ENCODE measurements at places on chromosomes 16 and 17. TPM values are rescaled to one million over a fixed set of nuclear protein-coding genes. Genes with fewer than 3 reads are reported as not detected.

DNA sequence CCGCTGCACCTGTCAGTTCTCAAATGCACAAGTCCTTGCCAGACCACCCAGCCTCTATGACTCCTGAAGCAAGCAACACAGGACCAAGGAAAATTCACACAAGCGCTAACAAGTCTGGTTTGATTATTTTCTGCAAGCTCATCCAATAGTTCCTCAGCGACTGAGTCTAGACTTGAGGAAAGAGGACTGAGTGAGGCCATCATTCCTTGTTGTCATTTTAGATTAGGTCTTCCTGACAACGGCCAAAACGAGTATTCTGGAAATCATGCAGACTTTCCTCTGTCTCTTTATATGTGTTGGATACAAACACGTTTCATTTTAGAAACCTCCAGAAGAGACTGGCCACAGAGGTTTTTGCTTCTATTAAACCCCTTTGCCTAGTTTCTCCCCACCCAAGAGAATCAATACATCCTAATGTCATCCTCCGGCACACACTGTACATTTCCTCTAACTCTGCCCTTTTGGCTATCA, 561 bp downstream of the CCDC47 start:
- H3K4me3 ChIP-seq = peak overlapping the region; percentile 94
- peak overlapping the region; percentile 100 for H3K27ac ChIP-seq
- DNase-seq = no peak
- no peaks in the 10 kb centered on the region for H3K27me3 ChIP-seq
- peaks cover 67% of the 10 kb centered on the region for H3K4me1 ChIP-seq

Gene MYL4
- polyA plus RNA-seq = not detected

GRCh38 chr17:9522074-9522473, 53.5 kb downstream of the STX8 start:
- no peak for DNase-seq
- no peak overlapping the region for H3K27ac ChIP-seq
- no peaks in the 10 kb centered on the region for H3K27me3 ChIP-seq
- peaks cover 1% of the 10 kb centered on the region for H3K4me1 ChIP-seq
- no peaks in the 10 kb centered on the region for H3K36me3 ChIP-seq
- no peak overlapping the region for H3K4me3 ChIP-seq

Gene OTOA
- not detected for polyA plus RNA-seq

Gene HSD11B2
- polyA plus RNA-seq = not detected

- no peak for DNase-seq
- H3K36me3 ChIP-seq = no peaks in the 10 kb centered on the region
- H3K27me3 ChIP-seq = no peaks in the 10 kb centered on the region
- H3K4me3 ChIP-seq = no peak overlapping the region
- H3K4me1 ChIP-seq = no peaks in the 10 kb centered on the region
- H3K27ac ChIP-seq = no peak overlapping the region
Observed at GRCh38 chr16:64590513-64590912, 531.4 kb downstream of the CDH11 start.

DNA sequence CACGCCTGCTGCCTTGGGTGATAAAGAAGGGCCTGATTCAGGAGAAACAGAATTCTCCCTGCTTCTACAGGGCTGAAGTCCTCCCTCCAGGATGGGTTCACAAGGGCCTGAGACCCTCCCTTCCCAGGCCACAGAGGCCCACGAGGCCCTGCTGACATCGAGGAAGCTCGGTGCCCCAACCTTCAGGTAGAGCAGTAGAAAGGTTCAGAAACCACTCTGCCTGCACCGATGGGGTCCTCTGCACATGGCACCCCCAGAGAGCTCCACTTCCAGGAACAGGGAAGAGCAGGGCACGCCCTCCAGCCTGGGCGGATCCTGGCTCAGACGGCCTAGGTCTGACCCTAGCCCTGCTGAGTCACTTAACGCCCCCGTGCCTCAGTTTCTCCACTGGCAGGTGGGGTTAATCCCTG, 773 bp downstream of the CENPX start:
- no peaks in the 10 kb centered on the region for H3K36me3 ChIP-seq
- peaks cover 14% of the 10 kb centered on the region for H3K4me1 ChIP-seq
- no peak overlapping the region for H3K27ac ChIP-seq
- no peaks in the 10 kb centered on the region for H3K27me3 ChIP-seq

DNA sequence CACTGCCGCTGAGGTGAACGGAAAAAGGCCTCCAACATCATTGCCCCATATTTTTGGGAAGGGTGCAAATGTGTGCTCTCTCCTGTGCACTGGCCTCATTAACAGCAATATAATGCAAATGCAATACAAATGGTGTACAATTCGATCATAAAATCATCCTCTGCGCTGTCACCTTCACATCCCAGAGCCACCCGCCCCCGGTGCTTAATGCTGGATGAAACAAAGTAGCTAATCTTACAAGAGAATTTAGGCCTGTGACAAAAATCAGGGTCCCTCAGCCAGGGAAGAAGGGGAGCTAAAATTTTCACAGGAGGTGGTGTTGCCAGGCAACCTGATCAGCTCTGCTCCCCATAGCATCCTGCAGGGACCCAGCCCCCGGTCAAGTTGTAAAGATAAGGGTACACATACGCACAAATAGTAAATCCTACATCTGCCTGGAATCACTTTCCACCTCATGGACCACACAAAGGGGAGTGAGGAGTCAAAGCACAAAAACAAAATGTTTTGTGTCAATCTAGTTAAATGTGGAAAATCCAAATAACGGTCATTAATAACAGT, 3.0 kb downstream of the TBC1D16 start:
- H3K4me3 ChIP-seq = no peak overlapping the region
- peaks cover 5% of the 10 kb centered on the region for H3K27me3 ChIP-seq
- H3K36me3 ChIP-seq = no peaks in the 10 kb centered on the region
- no peak for DNase-seq

Gene AOC3
- not detected for polyA plus RNA-seq

DNA sequence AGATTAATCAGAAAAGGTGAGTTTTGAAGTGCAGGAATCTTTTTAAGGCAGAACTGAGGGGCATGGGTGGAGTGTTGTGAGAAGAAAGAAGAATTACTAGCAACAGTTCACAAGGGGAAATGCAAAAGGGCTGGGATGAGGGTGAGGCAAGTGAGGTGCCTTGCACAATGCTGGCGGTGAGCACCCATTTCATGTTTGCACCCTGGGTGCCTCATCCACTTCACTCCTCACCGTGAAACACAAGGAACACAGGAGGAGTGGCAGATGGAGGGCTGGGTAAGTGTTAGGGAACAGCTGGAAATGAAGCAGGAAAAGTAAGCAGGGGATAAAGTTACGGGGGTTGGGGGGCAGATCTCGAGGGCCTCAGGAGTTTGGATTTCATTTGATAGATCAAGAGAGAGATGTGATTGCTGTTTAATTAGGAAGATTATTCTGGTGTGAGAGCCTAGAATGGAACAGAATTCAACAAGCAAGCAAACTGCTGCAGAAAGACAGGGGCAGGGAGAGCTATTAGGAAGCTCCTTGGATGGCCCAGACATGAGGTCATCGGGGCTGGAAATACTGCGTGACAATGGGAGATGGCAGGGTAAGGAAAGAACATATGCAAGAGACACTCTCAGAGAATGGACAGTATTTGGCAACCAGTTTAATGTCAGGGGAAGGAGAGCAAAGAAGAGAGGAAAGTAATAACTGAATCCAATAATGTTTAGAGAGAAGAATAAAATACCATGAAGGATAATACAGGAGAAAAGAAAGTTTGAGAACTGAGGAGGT, 8.3 kb upstream of the HEATR6 start:
- H3K27me3 ChIP-seq = no peaks in the 10 kb centered on the region
- no peaks in the 10 kb centered on the region for H3K36me3 ChIP-seq
- H3K4me1 ChIP-seq = peaks cover 51% of the 10 kb centered on the region
- H3K4me3 ChIP-seq = peak overlapping the region; percentile 68

DNA sequence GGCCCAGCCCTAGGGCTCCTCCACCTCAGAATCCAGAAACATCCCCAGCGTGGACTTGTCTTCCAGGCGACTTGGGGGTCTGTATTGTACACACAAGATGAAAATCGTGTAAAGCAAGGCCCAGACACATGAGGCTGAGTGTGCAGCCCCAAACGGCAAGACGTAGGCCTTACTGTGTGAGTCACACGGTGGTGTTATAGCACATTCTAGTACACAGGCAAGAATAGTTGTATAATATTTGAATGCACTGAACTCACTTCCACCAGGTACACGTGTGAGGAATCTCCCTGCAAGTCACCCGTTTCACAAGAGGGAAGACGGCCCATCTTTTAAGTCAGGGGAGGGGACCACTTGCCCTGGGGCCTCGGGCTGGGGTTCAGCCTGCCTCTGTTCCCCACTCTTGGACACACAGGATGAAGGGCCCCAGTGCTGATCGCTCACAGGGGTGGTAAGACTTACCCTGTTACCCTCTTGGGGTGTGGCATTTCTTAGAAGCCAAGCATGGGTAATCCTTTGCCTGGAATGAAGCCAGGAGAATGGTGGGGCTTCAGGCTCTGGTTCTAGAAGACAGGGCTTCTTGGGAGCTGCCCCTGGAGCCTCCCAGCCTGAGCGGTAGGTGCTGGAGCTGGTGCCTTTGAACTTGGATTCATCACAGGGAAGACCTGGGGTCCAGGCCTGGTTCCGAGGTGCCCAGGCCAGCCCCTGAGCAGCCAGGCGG, 71.3 kb downstream of the SREBF1 start:
- peaks cover 45% of the 10 kb centered on the region for H3K4me1 ChIP-seq
- no peak overlapping the region for H3K4me3 ChIP-seq
- H3K36me3 ChIP-seq = no peaks in the 10 kb centered on the region
- no peak for DNase-seq
- no peaks in the 10 kb centered on the region for H3K27me3 ChIP-seq

GRCh38 chr17:44144966-44145739, 3.4 kb downstream of the HROB start:
- H3K27ac ChIP-seq = no peak overlapping the region
- no peaks in the 10 kb centered on the region for H3K27me3 ChIP-seq
- H3K36me3 ChIP-seq = no peaks in the 10 kb centered on the region
- H3K4me3 ChIP-seq = no peak overlapping the region

- no peaks in the 10 kb centered on the region for H3K27me3 ChIP-seq
- no peak overlapping the region for H3K4me3 ChIP-seq
- no peak overlapping the region for H3K27ac ChIP-seq
- peaks cover 4% of the 10 kb centered on the region for H3K4me1 ChIP-seq
Observed at GRCh38 chr16:57620335-57621231, 7.8 kb upstream of the ADGRG1 start.

- H3K4me1 ChIP-seq = peaks cover 25% of the 10 kb centered on the region
- peaks cover under 1% of the 10 kb centered on the region for H3K27me3 ChIP-seq
- no peaks in the 10 kb centered on the region for H3K36me3 ChIP-seq
- DNase-seq = no peak
Observed at GRCh38 chr17:48043176-48043575, 5.0 kb upstream of the NFE2L1 start.

GRCh38 chr16:85903559-85903958, 4.6 kb downstream of the IRF8 start:
- H3K4me1 ChIP-seq = peaks cover 80% of the 10 kb centered on the region
- H3K27ac ChIP-seq = peak overlapping the region; percentile 100
- H3K4me3 ChIP-seq = peak overlapping the region; percentile 79
- peaks cover 42% of the 10 kb centered on the region for H3K36me3 ChIP-seq

- peaks cover 34% of the 10 kb centered on the region for H3K27me3 ChIP-seq
- DNase-seq = no peak
- peak overlapping the region; percentile 1 for H3K4me3 ChIP-seq
- no peak overlapping the region for H3K27ac ChIP-seq
Observed at GRCh38 chr17:6853764-6854442, 22.4 kb upstream of the TEKT1 start.

Gene SLC38A8
- polyA plus RNA-seq = not detected

GRCh38 chr17:4696437-4696805, 7.5 kb downstream of the PELP1 start:
- H3K4me1 ChIP-seq = peaks cover 14% of the 10 kb centered on the region
- peak overlapping the region; percentile 43 for H3K27ac ChIP-seq

Gene TMEM235
- polyA plus RNA-seq = not detected

Gene KRT33A
- not detected for polyA plus RNA-seq

Gene TMED6
- polyA plus RNA-seq = not detected

DNA sequence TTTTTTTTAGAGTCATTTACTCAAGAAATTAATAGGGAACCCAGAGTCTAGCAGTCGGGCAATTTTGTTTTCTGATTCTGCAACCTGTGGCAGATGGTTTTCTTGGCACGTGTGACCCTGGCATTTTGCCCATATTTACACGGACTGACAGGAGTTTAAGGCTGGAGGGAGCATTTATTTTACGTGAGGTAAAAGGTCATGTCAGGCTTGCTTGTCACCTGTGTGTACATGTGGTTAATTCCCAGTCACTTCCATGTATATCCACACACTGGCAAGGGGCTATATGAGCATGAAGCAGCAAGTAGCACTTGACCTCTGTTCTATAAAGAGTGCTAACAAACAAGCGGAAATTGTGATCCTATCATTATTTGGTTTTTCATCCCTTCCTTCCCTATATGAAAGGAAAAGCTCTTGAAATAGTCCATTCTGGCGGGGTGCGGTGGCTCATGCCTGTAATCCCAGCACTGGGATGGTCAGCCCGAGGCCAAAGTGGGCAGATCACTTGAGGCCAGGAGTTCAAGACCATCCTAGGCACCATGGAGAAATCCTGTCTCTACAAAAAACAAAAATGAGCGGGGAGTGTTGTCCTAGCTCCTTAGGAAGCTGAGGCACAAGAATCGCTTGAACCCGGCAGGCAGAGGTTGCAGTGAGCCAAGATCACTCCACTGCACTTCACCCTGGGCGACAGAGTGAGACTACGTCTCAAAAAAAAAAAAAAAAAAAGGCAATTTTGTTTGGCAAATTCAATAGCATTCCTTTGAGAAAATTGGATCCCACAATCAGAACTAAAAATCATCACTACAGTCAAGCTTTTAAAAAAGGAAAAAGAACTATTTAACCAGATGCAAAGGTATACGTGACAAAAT, 2.1 kb downstream of the SPAG9 start:
- H3K4me1 ChIP-seq = peaks cover 42% of the 10 kb centered on the region
- no peak overlapping the region for H3K27ac ChIP-seq
- H3K4me3 ChIP-seq = peak overlapping the region; percentile 96
- H3K27me3 ChIP-seq = no peaks in the 10 kb centered on the region
- H3K36me3 ChIP-seq = no peaks in the 10 kb centered on the region

Gene TBC1D3B
- polyA plus RNA-seq = 0.73 TPM

DNA sequence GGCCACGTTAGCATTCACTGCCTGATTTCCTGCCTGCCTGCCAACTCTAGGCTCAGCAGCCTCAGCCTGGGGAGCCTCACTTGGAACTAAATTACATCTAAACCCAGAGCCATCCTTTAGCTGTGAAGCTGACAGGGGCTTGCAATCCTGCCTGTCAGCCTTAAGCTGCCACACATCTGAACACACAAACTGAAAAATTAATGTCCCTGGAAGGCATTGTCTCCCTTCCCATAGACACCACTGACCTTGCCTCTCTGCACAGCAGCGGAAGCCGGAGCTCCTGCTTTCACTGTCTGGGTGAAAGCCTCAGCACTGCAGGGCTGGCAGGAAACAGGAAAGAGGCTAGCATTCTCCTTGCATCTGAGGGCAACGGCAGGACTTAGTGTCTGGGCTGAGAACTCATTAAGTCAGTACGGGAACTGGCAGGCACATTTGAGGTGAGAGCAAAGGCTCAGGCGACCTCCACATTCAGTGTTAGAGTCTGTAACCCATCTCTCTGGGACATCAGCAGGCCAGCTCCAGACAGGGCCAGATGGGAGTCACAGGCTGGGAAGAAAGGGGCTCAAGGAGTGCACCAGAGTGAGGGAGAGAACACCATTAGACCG, 452.4 kb upstream of the C16orf82 start:
- no peak overlapping the region for H3K4me3 ChIP-seq
- H3K4me1 ChIP-seq = no peaks in the 10 kb centered on the region
- no peak for DNase-seq
- H3K27me3 ChIP-seq = peaks cover 15% of the 10 kb centered on the region

Gene PRAC1
- not detected for polyA plus RNA-seq

Gene ASPHD1
- not detected for polyA plus RNA-seq

- H3K4me1 ChIP-seq = no peaks in the 10 kb centered on the region
- no peak overlapping the region for H3K4me3 ChIP-seq
- no peak for DNase-seq
Observed at GRCh38 chr16:88727871-88728270, 21.6 kb downstream of the CTU2 start.

Gene NOXO1
- not detected for polyA plus RNA-seq

GRCh38 chr16:86297391-86297790, 212.9 kb upstream of the FOXF1 start:
- DNase-seq = no peak
- no peaks in the 10 kb centered on the region for H3K36me3 ChIP-seq
- H3K4me3 ChIP-seq = no peak overlapping the region
- peaks cover 47% of the 10 kb centered on the region for H3K27me3 ChIP-seq

Data from naive B cell (primary cell).